ENCODE measurements at places on chromosomes 4 and X. TPM values are rescaled to one million over a fixed set of nuclear protein-coding genes. Genes with fewer than 3 reads are reported as not detected.

GRCh38 chrX:537151-537550 lies 93.4 kb upstream of the SHOX start:
- no peak overlapping the region for H3K27ac ChIP-seq
- no peaks in the 10 kb centered on the region for H3K36me3 ChIP-seq
- no peak overlapping the region for H3K4me3 ChIP-seq
- H3K27me3 ChIP-seq: no peaks in the 10 kb centered on the region
- no peak for DNase-seq
- no peaks in the 10 kb centered on the region for H3K4me1 ChIP-seq

DNA sequence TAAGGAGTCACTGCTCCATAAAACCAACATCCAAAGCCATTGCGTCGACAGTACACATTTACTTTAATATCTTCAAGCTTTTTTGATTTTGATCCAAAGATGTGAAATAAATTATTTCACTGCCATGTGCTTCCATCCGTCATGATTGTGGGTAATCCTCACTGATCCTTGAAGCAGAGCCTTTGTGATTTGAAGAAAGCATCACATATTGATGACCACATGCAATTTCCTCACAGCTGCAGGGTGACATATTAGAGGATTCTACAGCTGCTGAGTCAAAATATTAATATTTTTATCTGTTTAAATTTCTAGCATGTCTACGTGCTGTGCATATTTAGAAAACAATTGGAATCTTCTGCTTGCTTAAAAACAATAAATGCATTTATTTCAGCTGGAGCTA lies 196.8 kb upstream of the ANXA3 start:
- no peaks in the 10 kb centered on the region for H3K4me1 ChIP-seq
- no peak overlapping the region for H3K4me3 ChIP-seq
- no peaks in the 10 kb centered on the region for H3K36me3 ChIP-seq
- no peak overlapping the region for H3K27ac ChIP-seq
- DNase-seq: no peak

DNA sequence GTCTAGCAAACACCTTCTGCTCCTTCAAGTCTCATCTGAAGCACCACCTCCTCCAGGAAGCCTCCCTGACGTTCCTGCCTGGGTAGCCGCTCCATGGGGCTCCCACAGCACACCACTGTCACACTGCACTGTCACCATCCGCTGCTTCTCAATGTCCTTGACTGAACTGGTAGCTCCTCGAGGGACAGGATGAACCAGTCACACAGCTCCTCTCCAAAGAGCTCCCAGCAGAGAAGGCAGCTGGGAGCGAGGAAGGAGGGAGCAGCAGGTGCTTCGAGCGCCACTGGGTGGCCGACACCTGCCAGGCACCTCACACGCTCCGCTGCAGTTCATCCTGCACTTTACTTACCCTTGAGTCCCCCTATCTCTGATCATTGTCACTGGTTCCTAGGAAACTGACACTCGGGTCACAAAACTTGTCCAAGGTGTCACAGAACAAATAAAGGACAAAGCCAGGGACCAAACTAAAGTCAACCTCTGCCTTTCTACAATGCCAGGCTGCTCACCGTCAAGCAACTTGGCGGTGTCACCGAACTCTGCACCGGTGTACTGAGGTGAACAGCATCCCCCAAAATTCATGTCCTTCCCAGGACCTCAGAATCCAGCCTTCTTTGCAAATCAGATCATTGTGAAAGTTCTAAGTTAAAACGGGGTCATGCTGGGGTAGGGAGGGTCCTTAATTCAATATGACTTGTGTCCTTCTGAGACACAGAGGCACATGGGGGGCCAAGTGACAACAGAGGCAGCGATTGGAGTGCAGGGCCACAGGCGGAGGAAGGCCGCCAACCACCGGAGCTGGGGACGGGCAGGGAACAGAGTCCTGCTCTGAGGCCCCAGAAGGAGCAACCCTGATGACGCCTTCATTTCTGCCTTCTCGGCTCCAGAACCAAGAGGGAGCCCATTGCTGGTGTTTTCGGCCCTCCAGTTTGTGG lies 5.5 kb upstream of the S100P start:
- no peaks in the 10 kb centered on the region for H3K27me3 ChIP-seq
- no peaks in the 10 kb centered on the region for H3K36me3 ChIP-seq
- peaks cover 37% of the 10 kb centered on the region for H3K4me1 ChIP-seq
- H3K27ac ChIP-seq: peak overlapping the region; percentile 94
- H3K4me3 ChIP-seq: no peak overlapping the region
- peak; percentile 70 for DNase-seq

- H3K36me3 ChIP-seq: no peaks in the 10 kb centered on the region
- H3K27ac ChIP-seq: no peak overlapping the region
- H3K4me3 ChIP-seq: no peak overlapping the region
- no peaks in the 10 kb centered on the region for H3K4me1 ChIP-seq
Observed at GRCh38 chr4:61204353-61205060, 4.4 kb downstream of the ADGRL3 start.

DNA sequence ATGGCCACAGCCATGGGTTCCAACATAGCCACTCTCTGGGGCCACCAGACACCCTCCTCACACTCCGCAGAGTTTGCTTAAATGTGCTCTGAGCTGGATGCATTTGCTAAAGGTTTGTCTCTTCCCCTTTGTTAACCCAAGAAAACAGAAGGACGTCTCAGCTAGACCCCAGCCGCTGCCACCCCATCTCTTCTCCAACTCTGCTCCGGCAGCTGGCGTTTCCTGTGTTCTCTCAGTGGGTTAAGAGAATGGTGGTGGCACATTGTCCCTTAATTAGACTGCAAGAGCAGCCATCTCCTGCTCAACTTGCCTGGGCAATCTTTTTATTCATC lies 43.7 kb upstream of the FAM9C start:
- DNase-seq: no peak
- no peaks in the 10 kb centered on the region for H3K27me3 ChIP-seq
- no peak overlapping the region for H3K4me3 ChIP-seq
- H3K27ac ChIP-seq: no peak overlapping the region
- no peaks in the 10 kb centered on the region for H3K36me3 ChIP-seq

DNA sequence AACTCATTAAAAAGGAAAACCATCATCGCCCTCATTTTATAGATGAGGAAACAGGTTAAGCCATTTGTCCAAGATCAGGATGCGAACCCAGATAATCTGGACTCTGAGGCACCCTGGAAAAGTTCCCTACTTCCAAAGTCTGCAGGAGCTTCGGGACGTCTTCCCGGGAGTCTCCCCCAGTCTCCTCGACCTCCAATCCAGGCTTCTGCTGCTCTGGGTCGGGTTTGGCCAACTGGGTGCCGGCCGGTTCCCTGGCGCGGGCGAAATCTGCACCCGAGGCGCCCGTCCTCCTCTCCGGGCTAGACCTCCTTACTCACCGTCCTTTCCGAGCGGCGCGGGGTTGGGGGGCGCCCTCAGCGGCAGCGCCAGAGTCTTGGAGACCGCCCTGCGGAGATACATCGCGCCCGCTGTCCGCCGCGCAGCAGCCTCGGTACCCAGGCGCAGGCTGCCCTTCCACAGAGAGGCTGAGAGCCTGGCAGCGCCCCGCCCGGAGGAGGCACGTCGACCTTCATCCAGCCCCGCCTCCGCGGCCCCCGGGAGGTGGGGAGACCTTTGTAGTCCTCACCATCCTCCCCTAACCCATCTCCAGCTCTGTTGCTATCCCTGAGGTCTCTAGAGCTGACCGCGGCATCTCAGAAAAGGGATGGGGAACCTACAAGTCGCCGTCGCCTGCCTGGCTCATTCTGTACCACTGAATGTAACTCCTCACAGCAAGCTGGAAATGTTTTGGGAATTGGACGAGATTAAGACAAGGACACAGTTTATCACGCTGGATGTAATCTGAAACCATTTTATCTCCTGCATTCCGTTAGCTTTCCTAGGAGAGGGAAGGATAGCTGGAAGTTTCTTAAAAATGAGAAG lies at the start of gene MGARP:
MGARP (minus strand) TSS at position 466 of the 861 bp plus-strand sequence; CDS start at position 399, 67 bp downstream.
- H3K4me3 ChIP-seq: peak within 1 kb of the TSS; percentile 54
- peaks cover 40% of the 10 kb centered on the region for H3K27me3 ChIP-seq
- H3K4me1 ChIP-seq: no peaks in the 10 kb centered on the region
- DNase-seq: peak; percentile 28
- H3K36me3 ChIP-seq: no peaks in the 10 kb centered on the region

GRCh38 chr4:52071791-52072546 lies 20.9 kb downstream of the SPATA18 start:
- H3K4me3 ChIP-seq: no peak overlapping the region
- peaks cover 12% of the 10 kb centered on the region for H3K27me3 ChIP-seq
- no peak for DNase-seq
- no peak overlapping the region for H3K27ac ChIP-seq
- H3K4me1 ChIP-seq: peaks cover 7% of the 10 kb centered on the region

- no peaks in the 10 kb centered on the region for H3K27me3 ChIP-seq
- no peak overlapping the region for H3K4me3 ChIP-seq
- H3K27ac ChIP-seq: no peak overlapping the region
- no peaks in the 10 kb centered on the region for H3K36me3 ChIP-seq
Observed at GRCh38 chrX:29419774-29420553, 795.4 kb upstream of the MAGEB2 start.

DNA sequence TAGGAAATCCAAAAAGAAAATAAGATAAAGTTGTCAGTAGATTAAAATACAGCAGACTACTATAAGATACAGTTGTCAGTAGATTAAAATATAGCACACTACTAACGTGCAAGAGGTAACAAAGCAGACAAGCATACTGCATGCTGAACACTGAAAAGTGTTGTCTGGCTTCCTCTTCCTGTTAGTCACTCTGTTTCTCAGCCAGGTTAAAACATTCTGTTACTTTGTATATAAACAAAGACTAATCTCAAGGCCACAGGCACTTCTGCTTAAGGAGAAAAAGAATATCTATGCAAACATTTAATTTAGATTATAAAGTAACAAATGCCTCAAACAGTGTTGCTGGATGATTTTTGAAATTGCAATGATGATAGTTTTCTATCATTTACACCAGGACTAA lies 41.0 kb upstream of the SCD5 start:
- no peak overlapping the region for H3K27ac ChIP-seq
- H3K27me3 ChIP-seq: no peaks in the 10 kb centered on the region
- no peak overlapping the region for H3K4me3 ChIP-seq
- DNase-seq: no peak

DNA sequence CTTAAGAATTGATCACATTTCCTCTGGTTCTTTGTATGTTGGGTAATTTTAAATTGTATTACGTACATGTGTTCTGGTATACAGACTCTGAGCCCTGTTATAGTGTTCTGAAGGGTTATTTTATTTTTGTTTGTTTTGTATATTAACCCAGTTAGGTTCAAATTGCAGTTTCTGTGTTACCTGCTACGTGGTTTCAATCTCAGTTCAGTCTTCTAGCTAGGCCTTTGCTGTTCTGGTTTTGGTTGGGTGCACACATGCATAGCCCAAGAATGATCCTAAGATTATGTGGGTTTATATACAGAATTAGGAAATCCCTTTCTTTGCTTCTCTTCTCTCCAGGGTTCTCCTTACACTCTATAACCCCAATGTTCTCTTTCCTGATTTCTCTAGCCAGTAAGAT lies 161.0 kb downstream of the PPP1R2C start:
- no peaks in the 10 kb centered on the region for H3K36me3 ChIP-seq
- no peak for DNase-seq
- no peaks in the 10 kb centered on the region for H3K4me1 ChIP-seq
- H3K4me3 ChIP-seq: no peak overlapping the region
- no peaks in the 10 kb centered on the region for H3K27me3 ChIP-seq
- H3K27ac ChIP-seq: no peak overlapping the region

SSX2B gene
- not detected for total RNA-seq

DNA sequence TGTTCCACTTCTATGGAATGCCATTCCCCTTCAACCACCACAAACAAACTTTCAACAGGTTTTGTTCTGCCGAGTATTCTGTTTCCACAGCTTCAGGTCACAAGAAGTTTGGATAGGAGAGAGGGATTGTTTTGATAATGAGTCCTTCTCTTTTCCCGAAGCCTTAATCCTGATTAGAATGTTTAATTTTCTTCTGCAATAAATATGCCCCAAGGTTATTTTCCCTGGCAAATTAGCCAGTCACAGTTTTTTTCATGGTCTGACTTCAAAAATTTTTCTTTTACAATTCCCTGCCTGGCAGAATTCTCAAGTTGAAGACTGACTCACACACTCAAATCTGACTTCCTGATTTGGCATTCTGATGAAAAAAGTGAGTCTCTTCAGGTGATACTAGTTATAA lies 33.1 kb upstream of the EDNRA start:
- H3K27me3 ChIP-seq: no peaks in the 10 kb centered on the region
- no peaks in the 10 kb centered on the region for H3K36me3 ChIP-seq
- H3K27ac ChIP-seq: no peak overlapping the region
- H3K4me1 ChIP-seq: no peaks in the 10 kb centered on the region

DNA sequence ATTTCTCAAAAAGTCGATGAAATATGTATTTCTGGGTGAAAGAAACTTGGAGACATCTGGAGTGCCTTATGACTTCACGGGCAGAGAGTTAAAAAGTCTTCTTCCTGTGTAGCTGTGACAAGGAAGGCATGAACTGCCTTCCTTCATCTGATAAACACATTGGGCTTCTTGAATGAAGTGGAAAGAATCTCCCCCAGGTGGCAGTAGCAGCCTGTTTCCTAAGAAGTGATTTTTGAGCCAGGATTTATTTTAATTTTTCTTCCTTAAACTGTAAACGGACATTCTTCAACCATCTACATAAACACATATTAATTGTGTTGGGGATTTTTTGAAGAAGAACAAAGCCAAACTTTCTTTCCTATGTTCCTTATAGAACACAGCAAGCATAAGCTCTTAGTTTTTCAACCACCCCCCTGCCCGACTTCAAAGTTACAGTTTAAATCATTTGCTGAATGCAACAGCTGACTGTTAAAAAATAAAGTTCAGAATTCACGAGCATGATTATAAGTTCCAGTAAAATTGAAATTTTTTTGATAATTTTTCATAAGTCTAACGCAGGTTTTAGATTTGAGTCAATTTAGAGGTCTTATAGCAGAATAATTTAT lies 980 bp upstream of the GIMD1 start:
- DNase-seq: peak; percentile 83
- no peaks in the 10 kb centered on the region for H3K36me3 ChIP-seq
- H3K4me3 ChIP-seq: no peak overlapping the region
- no peaks in the 10 kb centered on the region for H3K27me3 ChIP-seq
- H3K4me1 ChIP-seq: no peaks in the 10 kb centered on the region

AP1S2 gene
- 69.2 TPM for total RNA-seq

- no peak for DNase-seq
- no peak overlapping the region for H3K4me3 ChIP-seq
- no peaks in the 10 kb centered on the region for H3K27me3 ChIP-seq
- peaks cover 4% of the 10 kb centered on the region for H3K4me1 ChIP-seq
- H3K36me3 ChIP-seq: no peaks in the 10 kb centered on the region
Observed at GRCh38 chr4:77880784-77881183, 18.2 kb downstream of the MRPL1 start.

GRCh38 chrX:86148024-86148511 lies at the start of gene DACH2:
TSS of gene DACH2 (plus strand) at chrX:86148451.
- no peaks in the 10 kb centered on the region for H3K4me1 ChIP-seq
- H3K27me3 ChIP-seq: peaks cover 13% of the 10 kb centered on the region
- peak; percentile 88 for DNase-seq
- H3K27ac ChIP-seq: peak within 1 kb of the TSS; percentile 25

Data from hepatocyte (in vitro differentiated cells).